Stimulated activated naive CD8-positive, alpha-beta T cell treated with anti-CD3 and anti-CD28 coated beads, Interleukin-15, Interleukin-2, amounts not matched to agents 100 U/mL and 50 U/mL, for 24 hours (primary cell): ENCODE measurements at places on chromosomes 4 and X.

GRCh38 chr4:146099585-146099984, 75.9 kb upstream of the LSM6 start:
- DNase-seq: no peak

DNA sequence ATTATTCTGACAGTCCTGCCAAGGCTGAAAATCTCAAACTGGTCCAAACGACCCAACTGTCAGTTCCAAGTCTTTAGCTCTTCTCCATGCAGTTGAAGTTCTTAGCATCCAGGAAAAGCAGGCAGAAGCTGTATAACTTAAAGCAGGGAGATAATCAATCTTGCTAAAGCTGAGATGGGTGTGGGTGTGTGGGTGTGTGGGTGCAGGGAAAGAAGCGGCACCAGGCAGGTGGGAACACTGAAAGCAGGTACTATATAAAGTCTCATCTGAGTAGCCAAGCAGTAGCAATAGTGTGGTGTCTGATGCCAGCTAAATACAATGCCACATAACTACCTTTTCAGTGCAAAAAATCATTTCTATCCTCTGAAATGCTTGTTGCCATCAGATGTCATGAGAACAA, 69.7 kb upstream of the EGFL6 start:
- no peak for DNase-seq

DNA sequence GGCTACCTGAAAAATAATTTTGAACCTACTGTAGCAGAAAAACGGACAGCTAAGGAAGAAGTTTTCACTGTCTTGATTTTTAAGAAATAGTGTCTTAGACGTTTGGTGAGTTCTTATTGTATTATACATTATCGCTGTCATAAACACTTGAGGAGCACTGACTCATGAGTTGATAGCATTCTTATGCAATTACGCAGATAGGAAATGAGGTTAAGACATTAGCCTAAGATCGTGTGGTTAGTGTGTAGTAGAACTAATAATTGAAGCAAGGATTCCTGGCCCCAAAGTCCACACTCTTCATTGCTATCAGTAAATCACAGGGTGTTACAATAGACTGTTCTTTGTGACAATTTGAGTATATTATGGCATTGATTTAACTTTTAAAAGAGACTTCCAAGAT, 238.1 kb downstream of the ARAP2 start:
- no peak for DNase-seq

DNA sequence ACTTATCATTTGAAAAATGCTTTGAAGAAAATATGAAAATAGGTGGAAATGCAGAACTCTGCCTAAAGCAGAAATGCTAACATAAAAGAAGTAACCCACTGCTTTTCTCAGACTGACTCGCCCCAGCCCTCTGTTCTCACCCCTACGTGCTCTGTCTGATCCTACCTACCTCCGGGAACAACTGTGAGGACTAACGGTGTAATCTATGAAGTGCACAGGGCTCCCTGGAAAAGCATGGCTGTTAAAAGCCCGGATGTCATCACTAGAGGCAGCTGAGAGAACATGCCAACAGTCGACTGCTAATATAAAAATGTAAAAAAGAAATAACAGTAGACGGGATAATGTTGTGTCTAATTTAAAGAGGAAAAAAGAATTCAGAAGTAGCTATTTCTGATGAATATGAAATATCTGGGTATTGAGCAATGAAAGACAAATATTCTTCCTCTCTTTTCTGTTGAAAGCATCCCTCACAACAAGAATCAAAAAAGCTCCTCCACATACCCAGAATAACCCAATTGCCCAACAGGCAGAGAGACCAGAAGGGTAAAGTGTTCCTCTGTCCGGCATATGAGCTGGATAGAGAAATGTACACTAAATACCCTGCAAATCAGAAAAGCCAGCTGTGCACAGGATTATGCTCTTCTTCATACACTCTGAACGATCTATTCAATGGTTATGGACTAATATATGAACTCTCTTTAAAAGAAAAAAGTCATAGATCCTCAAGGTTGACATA, 130.7 kb downstream of the TSPAN5 start:
- no peak for DNase-seq

- no peak for DNase-seq
These were observed 2399.8 kb upstream of the TENM3 start for GRCh38 chr4:179843370-179843769.

DNA sequence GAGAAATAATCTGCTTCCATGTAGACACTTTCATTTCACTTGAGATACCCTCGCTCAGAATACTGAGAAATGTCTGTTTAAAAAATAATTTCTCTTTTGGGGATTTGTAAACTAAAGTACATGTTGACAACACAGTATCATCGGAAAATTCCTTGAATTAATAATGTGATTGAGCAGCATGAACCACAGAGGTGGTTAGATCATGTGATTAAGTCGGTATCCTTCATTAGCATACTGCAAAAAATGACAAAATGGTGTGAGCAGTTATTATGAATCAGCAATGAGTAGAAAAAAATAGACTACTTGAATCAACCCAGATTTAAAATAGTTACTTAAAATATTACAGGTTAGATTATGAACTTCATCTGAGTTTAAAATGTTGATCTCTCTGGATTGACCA, 14.1 kb downstream of the MAP7D3 start:
- no peak for DNase-seq

DNA sequence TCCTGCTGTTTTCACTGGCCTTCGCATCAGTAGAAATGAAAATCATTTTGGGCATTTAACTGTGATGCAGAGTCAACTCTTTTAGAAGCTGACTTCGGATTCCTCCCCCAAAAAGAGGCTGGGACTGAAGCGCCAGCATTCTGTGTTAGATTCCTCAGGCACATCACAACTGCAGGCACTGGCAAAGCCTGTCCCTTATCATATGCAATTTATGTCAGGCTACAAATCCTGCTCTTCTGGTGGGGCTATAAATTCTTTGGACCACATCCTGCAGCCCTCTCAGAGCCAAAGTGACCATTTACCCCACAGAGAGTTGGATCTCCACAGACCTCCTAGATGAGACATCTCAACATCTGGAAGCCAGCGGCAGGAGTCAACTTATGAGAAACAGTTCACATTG, 138.4 kb downstream of the CBR4 start:
- DNase-seq: no peak

GRCh38 chrX:2226182-2226581, 274.6 kb downstream of the DHRSX start:
- no peak for DNase-seq

GRCh38 chr4:42673082-42673425, 16.1 kb upstream of the ATP8A1 start:
- DNase-seq: peak; percentile 29
